NCI-H187 treated with DMSO at 0.1 percent for 48 hours (cell line): ENCODE measurements at places on chromosomes 7 and 10.

DNA sequence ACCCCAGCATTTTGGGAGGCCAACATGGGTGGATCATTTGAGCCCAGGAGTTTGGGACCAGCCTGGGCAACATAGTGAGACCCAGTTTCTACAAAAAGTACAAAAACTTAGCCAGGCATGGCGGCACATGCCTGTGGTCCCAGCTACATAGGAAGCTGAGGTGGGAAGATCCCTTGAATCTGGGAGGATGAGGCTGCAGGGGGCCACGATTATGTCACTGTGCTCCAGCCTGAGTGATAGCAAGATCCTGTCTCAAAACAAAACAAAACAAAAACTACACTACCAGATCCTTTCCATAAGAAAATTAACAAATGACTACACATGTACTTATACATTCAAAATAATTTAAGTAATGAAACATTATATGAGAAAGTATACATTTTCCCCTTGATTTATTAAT, 116.4 kb upstream of the KLF6 start:
- DNase-seq: no peak

DNA sequence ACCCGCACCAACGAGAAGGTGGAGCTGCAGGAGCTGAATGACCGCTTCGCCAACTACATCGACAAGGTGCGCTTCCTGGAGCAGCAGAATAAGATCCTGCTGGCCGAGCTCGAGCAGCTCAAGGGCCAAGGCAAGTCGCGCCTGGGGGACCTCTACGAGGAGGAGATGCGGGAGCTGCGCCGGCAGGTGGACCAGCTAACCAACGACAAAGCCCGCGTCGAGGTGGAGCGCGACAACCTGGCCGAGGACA, 1.6 kb downstream of the VIM start:
- DNase-seq: no peak

- DNase-seq: peak; percentile 38
These were observed 61.2 kb downstream of the NEURL1 start for GRCh38 chr10:103554488-103555324.

GRCh38 chr7:44313016-44313415, 12.4 kb downstream of the CAMK2B start:
- DNase-seq: no peak

DNA sequence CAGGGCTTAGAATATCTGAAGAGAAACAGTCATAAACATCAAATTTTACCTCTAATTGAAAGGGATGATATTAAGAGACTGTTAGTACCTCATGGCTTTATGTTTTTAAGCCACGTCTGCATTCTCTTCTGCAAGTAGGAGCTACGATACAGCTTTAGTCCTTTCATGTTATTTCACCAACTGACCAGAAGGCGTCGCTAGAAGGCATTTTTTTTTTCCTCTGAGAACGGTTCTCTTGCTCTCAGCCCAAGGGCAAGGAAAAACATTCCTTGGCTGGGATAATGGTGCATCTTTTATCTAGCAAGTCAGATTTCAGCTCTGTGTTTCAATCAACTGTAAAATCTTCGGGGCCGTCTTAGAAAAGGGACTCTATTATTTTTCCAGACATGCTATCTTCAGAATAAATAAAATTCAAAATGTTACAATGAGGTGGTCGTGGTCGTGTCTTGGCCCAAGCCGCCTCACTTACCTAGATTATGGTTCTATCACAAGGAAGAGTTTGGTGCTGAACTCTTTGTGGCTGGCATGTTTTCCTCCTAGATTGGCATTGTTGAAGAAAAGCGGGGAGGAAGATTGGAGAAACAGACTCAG, 41.6 kb upstream of the LYZL2 start:
- DNase-seq: peak; percentile 3

GRCh38 chr7:135920478-135920877, 56.7 kb downstream of the MTPN start:
- DNase-seq: no peak
